Cardiac muscle cell (in vitro differentiated cells and primary cell): ENCODE measurements at places on chromosomes 3 and 15. TPM values are rescaled to one million over a fixed set of nuclear protein-coding genes. Genes with fewer than 3 reads are reported as not detected.
A peak's percentile ranks its signal among the peaks of the same experiment; 100 is the strongest.

DNA sequence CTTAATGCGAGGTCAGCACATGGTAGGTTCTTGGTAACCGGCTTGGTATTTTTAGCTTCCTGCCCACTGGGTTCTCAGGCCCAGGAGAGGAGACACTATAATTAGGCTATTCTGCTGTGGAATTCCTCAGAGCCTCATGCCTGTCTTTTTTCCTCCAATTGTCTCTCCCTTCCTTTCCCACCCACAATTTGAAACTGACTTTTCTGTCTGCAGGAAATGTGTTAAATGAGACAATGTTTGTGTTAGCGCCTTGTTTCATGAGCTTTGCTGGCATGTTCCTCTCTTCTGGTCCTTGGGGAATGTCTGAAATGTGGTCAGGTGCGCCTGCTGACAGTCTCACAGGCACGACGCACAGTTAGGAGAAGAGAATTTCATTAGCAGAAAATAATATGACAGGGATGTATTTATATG is 223.6 kb upstream of the CTNNB1 start:
- DNase-seq: peak; percentile 39

- peak; percentile 40 for DNase-seq
Measured at GRCh38 chr3:56591262-56591661, 34.3 kb downstream of the CCDC66 start.

DNA sequence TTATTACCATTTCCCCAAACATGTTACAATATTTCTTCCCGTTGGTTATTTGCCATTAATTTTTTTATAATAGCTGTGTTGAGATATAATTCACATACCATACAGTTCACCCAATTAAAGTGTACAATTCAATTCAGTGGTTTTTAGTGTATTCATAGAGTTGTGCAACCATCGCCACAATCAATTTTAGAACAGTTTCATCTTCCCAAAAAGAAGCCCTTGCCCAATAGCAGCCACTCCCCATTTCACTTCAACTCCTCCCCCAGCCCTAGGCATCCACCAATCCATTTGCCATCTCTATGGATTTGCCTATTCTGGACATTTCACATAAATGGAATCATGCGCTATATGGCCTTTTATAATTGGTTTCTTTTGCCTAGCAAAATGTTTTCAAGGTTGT is 225.1 kb downstream of the EPHB1 start:
- no peak for DNase-seq

DNA sequence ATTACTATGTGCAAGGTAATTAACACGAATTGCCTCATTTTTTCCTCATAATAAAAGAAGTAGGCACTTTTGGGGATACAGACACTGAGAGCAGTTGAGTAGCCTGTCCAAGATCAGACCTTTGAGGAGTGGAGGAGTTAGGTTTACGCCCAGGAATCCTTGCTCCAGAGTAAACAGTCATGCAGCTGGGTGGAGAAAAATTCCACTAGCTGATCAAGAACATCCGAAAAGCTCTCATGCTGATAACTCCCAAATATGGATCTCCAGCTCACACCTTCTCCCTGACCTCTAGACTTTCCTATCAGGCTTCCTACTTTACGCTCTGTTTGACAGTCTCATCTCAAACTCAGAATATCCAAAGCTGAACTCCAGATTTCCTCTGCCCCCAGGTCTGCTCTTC is 53.3 kb downstream of the ST6GAL1 start:
- no peak for DNase-seq

DNA sequence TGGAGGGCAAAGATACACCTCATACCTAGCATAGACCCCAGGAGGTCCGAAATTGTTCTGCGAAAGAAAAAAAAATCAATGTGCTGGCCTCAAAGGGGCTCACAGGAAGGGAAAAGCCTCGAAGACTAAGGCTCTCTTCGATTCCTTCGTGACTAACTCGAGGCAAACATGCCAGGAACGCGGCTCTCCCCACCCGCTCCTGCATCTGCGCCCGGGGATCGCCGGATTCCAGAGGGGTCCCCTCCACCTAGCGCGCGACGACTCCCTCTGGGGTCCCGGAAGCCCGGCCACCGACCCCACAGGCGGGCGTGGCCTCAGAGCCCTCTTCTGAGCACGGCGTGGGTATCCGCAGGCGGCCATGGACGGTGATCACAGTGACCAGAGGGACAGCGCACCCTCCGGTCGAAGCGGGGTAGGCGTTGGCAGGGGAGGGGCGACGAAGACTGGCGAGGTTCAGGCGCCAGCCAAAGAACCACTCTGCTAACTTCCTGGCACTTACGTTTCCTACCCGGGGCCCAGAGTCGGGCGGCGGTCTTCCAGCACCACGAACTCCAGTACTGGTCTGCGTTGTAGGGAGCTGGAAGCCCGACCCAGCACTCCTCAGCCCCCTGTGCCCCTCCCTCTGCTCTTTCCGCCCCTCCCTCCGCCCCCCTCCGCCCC is 515 bp upstream of the EIF3J start:
- DNase-seq: peak; percentile 92

DNA sequence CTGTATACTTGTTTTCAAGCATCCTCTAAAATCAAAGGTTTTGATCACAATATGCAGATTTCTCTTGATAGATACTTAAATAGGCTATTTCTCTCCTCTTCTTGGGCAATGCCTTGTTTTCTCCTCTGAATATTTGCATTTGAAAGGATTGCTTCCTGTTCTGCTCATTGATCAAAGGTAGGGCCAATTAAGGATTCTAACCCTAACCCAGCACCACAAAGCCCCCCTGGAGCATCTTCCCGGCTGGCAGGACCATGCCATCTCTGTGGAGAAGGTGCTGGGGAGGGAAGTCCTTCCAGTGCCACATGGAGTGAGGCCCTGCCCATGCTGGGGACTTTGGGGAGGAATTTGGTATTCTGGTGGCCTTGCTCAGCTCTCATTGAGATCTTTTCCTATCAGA is 11.3 kb upstream of the NIPA2 start:
- no peak for DNase-seq

DNA sequence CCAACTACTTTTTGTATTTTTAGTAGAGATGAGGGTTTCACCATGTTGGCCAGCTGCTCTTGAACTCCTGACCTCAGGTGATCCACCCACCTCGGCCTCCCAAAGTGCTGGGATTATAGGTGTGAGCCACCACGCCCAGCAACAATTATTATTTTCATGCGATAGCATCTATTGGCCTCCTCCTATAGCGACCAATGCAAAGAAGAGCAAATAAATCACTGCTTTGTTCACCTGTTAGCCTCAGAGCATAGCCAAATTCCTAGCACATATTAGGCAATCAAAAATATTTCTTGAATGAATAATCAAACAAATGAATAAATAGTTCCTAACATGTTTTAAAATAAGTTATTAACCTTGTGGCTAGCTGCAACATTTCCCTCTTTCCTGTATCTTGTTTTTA is 36.8 kb upstream of the TNFSF10 start:
- DNase-seq: no peak

GRCh38 chr3:10290481-10291176 is 2.1 kb downstream of the GHRL start:
- DNase-seq: no peak

GRCh38 chr3:122923611-122924010 is 104.0 kb downstream of the SEMA5B start:
- no peak for DNase-seq

- no peak for DNase-seq
Measured at GRCh38 chr3:129182390-129183185, 1.1 kb downstream of the CNBP start.

DNA sequence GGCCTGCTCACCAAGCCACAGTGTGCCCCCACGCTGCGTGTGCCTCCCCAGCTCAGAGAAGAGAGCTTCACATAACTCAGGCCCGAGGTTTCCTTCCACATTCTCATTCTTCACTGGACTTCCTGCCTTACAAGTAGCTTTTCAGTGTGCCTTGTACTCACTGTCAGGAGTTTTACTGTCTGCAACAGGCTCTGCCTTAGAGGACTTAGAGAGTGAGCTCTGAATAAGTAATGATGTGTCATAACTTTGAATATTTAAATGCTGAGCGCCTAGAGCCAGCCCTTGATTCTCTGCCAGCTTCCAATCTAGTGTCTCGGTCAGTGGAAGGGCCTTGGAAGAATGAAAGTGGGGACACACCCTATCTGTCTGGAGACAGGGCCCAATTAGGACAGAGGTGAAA is 41.8 kb downstream of the ITGB5 start:
- no peak for DNase-seq

- DNase-seq: no peak
Measured at GRCh38 chr15:91891788-91892345, 38.4 kb downstream of the SLCO3A1 start.

DNA sequence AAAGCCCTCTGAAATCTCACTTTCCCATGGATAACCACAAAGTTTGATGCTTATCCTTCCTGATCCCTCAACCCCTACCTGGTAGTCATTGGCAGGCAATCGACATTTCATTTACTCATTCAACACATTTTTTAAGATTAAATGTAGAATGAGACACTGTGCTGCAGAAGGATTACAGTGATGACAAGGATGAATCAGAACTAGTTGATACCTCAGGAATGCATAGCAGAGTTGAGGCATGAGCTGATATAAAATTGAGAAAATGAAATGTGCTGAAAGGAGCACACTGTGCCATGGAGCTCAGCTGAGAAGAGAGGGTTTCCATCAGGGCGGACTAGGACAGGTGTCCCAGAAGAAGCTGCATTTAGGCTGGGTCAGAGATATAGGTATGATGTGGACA is 48.9 kb upstream of the ACTL6A start:
- DNase-seq: no peak

GRCh38 chr3:184234224-184234623 is 4.8 kb downstream of the VWA5B2 start:
- DNase-seq: no peak

- no peak for DNase-seq
Measured at GRCh38 chr3:163768048-163768447, 1310.2 kb downstream of the SI start.

DNA sequence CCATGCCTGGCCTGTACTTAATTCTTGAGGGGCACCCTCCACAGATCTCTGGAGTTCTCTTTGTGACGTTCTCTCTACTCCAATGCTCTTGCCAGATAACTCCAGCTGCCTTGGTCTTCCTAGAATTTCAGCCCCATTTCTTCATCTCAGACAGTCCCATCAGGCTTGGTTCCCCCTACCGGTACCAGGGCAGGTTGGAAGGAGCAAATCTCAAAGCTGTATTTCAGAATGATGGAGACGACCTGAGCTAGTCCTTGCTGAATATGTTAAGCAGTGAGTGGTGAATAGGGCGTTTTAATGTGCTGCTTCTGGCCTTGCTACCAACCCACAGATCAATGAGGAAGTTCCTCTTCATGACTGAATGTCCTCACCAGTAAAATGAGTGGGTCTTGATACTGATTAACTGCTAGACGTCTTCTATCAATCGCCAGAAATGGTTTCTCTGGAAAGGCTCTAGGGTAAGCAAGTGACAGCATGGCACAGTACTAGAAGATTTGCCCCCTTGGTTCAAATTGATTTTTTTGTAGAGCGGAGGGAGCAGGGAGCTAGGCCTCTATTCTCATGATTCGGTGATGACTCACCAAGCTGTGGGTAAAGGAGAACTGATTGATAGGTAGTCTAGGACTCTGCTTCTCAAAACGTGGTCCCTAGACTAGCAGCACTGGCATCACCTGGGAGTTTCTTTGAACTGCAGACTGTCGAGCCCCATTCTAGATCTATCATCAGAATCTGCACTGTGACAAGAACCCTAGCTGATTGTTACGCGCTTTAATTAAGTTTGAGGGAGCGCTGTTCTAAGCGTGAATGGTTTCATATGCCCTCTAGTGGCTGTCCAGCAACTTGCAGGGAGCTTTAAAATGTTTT is 67.8 kb downstream of the UBP1 start:
- DNase-seq: peak; percentile 72

DNA sequence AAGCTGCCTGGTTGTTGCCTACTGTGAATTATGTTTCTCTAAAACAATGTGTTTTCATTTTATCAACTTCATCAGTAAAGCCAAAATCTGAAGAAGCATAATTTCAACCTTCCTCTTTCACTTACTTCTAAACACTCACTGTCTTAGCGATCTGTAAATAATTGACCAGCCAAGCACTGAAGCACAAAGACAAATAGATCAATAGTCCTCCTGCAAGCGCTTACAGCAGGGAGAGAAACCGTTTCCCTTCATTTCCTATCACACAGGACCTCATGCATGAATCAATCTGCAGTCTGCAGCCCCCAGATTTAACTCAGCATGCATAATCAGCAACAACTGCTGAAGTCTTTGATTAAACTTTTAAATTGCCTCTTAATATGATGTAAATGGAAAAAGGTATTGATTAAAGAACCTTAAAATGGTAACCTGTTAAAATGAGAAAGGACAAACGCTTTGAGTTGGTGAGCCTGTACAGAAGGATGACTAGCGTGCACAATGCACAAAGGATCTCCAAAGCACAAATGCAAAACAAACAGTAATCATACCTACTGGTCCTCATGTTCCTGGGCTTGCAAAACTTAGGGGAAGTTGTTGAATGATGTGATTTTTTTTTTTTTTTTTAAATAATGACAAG is 370.2 kb upstream of the ZNF385D start:
- no peak for DNase-seq

DNA sequence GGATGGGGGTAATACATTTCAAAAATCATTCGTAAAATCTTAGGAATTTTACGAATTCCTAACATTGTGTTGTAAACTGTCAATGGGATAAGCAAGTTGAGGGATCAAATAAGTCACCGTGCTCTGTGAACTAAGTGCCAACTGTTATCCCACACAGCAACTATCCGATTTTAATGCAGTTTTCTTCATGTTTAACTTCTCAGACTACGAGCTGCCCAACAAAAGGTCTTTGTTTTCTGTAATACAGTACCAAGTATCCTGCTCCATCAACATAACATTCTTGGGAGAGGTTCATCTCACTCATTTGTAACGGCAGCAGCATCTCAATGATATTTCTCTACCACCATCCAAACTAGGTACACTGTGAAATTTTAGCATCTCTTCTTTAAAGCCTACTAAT is 654.1 kb upstream of the LMCD1 start:
- no peak for DNase-seq

Gene OR5K2
- not detected in 2 replicates for total RNA-seq

Gene WDR82
- total RNA-seq: 30.7 and 36.6 TPM in 2 replicates

Gene ST8SIA2
- 4.8 and 5.9 TPM in 2 replicates for total RNA-seq

Gene DUOXA2
- total RNA-seq: not detected in 2 replicates

Gene CNTN4
- total RNA-seq: 5.6 and 16.2 TPM in 2 replicates

Gene RASGRF1
- 0.06 TPM in 1 of 2 replicates, not detected in the other for total RNA-seq

Gene SCN11A
- total RNA-seq: 0.28 and 0.60 TPM in 2 replicates

Gene SH2D7
- total RNA-seq: not detected in 2 replicates

Gene GOLGA6L7
- total RNA-seq: not detected in 2 replicates
